ENCODE measurements at places on chromosomes 5 and 9.

- no peak for DNase-seq
Observed at GRCh38 chr5:72153551-72153950, 46.3 kb downstream of the MAP1B start.

DNA sequence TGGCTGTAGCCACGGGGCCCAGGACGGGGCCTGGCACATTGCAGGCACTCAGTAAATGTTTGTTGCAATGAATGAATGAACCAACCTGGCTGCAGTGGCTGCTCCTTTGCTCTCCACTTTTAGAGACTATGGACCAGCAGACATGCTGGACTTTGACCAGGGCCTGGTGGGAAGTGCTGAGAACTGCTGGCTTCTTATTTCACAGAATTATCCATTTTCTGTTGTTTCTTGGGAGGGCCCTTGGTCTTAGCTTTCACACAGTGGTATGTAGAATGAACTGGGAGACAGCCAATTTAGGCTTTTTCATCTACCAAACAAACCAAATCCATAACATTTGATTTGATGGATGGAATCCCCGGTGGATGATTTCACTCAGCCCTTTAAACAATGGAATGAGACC lies 78.0 kb upstream of the LHFPL2 start:
- DNase-seq = no peak

DNA sequence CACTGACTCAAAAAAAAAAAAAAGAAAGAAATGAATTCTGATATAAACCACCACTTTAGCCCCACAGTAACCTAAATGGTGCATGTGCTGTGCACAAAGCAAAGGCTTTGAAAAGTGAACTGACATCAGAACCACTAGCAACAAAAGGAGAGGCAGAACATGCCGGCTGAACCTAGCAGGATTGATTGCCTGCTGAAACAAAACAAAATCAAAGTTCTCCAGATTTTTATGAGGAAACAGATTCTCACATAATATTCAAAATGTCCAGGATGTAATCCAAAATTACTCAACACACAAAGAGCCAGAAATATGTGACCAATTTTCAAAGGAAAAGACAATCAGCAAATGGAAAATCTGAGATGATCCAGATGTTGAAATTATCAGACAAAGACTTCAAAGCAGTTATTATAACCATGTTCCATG lies 37.9 kb downstream of the UBTD2 start:
- no peak for DNase-seq

DNA sequence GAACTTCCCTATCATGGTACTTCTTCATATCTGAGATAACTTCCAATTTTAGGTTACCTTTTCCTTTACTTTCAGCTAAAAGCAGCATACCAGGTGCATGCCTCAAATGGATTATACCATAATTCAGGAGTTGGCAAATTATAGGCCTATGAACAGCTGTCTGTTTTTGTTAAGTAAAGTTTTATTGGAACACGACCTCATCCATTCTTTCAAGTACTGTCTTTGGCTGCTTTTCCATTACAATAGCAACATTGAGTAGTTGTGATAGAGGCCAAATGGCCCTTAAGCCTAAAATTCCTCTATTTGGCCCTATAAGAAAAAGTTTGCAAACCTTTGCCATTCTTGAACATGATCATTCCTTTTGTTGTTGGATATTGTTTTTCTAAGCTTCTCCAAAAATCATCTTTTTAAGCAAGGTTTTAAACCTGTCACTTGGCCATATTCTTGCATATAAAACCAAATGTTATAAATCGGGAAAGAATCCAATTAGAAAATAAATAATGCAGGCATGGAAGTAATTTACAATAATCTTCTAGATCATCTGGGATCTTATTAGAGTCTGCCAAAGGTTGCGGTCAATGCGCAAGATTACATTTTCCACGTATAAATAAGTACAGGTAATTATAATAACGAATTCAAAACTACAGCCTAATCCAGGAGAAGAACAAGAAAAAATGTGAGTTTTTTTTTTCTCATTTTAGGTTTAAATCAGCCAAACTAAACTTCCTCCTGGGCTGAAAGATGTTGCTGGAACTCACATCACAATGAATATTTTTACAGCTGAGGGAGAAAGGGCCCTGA lies 226.5 kb upstream of the ANKRD55 start:
- DNase-seq = no peak

GRCh38 chr5:5883146-5883545 lies 460.7 kb downstream of the ICE1 start:
- DNase-seq = no peak

- no peak for DNase-seq
Observed at GRCh38 chr5:43804723-43805122, 201.7 kb downstream of the NNT start.

DNA sequence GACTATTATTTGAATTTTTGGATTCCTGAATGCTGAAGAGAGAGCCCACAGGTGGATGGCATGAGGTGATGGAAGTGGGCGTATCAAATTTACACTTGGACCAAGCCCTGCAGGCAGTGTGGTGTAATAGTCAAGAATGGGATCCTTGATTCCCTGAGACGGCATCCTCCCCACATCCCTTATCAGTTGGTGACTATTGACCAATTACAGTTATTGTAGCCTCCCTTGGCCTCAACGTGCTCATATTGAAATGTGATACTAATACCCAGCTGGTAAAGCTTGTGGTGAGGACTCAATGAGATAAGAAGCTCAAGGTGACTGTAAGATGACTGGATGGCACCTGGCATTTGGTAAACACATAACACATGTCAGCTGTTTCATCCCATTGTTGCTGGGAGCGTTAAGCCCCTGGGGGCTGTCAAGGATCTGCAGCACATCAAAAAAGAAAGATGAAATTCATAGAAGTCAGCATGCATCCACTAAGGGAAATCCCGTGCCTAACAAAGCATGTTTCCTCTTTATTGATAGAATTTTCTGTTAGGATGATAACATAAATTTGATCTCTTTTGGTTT lies 65.6 kb upstream of the IRX2 start:
- DNase-seq = no peak

GRCh38 chr9:129582855-129583254 lies 38.0 kb downstream of the C9orf50 start:
- no peak for DNase-seq

DNA sequence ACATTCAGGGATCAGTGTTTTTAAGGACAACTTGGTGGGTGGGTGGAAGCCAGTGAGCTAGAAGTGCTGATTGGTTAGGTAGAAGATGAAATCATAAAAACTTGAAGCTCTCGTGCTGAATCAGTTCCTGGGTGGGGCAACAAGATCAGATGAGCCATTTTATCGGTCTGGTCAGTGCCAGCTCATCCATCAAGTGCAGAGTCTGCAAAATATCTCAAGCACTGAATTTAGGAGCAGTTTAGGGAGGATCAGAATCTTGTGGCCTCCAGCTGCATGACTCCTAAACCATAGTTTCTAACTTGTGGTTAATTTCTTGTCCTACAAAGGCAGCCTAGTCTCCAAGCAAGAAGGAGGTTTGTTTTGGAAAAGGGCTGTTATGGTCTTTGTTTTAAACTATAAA lies 166.4 kb downstream of the FAM170A start:
- no peak for DNase-seq

- DNase-seq = no peak
Observed at GRCh38 chr5:31537349-31537748, 5.2 kb downstream of the C5orf22 start.

- no peak for DNase-seq
Observed at GRCh38 chr5:126471875-126472537, 48.8 kb downstream of the GRAMD2B start.

GRCh38 chr5:148730270-148730669 lies 75.9 kb upstream of the HTR4 start:
- no peak for DNase-seq

DNA sequence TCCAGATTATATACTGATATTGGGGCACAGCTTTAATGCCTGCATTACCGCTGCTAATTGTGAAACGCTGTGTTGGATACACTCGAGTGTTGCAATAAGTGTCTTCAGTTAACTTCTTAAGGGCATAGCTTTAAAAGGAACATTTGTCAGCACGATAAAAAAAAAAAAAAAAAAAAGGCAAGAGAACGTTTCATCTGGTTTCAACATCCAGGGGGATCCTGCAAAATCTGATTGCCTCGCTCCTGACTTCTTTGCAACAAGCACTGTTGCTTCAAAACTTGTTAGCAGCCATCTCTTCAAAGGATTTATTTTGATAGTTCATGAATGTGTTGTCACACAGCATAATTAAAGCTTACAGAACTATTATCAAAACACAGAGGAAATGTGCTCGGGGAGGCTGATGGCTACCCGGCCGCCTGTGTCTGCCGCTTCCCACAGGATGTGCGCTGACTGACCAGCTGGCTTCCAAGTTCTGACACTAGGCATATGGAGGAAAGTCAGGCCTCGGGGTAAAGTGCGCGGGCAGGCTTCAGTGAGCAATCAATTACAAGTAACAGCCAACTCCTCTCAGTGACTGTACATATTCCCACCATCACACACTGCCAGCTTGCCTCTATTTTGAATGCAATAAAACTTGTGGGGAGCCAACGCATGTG lies 77.7 kb downstream of the EBF1 start:
- no peak for DNase-seq

GRCh38 chr9:128689820-128690683 lies 1.0 kb downstream of the SET start:
- DNase-seq = no peak

- DNase-seq = no peak
Observed at GRCh38 chr5:154158379-154158737, 32.2 kb upstream of the GALNT10 start.

- DNase-seq = no peak
Observed at GRCh38 chr5:122702524-122702875, 72.4 kb upstream of the SNX2 start.

- no peak for DNase-seq
Observed at GRCh38 chr9:1087120-1087881, 37.1 kb downstream of the DMRT2 start.

DNA sequence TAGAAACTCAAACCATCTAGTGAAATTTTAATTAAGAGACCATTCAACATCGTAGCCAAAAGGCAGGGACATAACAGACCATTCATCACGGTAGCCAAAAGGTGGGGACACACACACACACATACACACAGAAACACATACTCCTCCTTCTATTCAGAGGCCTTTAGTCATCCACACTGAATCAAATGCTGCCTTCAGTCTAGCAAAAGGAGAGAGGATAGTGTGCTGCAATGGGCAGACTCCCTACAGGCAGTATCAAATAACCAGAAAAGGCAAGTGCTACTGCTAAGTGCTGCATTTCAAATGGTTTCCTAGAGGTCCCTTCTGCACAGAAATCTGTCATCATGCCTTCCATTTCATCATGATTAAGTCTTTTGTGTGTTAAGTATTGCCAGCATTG lies 303.9 kb downstream of the TRIM32 start:
- DNase-seq = no peak

DNA sequence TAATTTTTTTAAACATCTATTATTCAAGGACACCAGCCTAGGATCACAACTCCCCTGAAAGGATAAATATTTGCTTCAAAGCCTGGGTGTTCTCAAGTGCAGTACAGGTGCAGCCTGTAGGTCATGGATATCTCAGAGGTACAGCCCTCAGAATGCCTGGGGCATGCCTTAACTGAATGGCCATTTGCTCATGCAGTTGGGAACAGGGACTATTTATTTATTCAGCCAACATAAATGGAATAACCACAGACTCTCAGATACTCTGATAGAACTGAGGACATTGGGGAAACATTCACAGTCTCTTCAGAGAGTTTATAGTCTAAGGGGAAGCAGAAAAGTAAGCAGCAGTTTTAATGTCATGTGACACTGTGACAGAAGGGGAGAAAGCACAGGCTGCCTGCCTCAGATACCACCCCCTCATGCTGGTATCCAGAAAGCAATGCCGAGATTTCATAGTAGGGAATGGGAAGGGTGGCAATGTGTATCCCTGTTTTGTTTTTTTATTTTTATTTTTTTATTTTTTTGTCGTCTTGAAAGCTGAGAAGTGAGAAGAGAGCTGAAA lies 112.6 kb downstream of the MACIR start:
- no peak for DNase-seq

DNA sequence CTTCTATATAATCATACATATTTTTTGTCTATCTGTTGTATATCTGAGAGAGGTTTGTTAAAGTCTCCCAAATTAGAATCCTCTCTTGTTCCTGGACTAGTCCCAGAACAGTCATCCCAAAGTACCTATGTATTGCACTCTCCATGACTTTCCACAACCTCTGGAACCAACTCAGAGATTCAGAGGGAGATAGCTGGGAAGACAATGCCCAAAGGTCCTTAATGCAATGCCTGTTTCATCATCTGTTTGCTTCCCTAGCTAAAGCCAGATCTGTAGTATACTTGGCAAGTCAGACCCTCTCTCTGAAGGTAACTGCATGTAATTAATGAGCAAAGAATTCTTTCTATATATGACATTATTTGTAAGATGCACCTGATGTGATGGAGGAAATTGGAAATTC lies 89.4 kb downstream of the ZNF474 start:
- DNase-seq = no peak

GRCh38 chr5:113336975-113337374 lies 97.8 kb downstream of the TSSK1B start:
- no peak for DNase-seq

GRCh38 chr5:95042037-95042436 lies 242.9 kb downstream of the MCTP1 start:
- no peak for DNase-seq

DNA sequence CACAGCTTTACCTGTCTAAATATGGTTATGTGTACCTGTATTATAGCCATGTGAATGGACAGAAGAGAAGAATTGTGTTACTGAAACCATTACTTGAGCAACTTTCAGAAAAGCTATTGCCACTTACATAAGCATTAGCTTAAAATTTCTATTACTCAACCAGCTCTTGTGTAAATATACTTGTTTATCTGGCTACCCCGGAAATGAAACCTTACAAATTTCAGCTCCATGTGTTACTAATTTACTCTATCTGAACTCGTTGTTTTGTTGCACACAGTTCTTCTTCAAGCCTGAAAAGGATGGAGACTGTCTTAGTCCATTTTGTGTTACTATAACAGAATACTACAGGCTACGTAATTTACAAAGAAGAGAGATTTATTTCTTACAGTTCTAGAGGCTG lies 22.5 kb upstream of the ADAMTSL1 start:
- DNase-seq = no peak

GRCh38 chr5:67771221-67771620 lies 444.3 kb upstream of the PIK3R1 start:
- no peak for DNase-seq
